ENCODE measurements at places on chromosomes 12 and 14. TPM values are rescaled to one million over a fixed set of nuclear protein-coding genes. Genes with fewer than 3 reads are reported as not detected.

The PPFIBP1 gene
- 37.0 TPM for total RNA-seq

The SLC5A8 gene
- 0.07 TPM for total RNA-seq

The TCTN2 gene
- 9.0 TPM for total RNA-seq

The CLEC14A gene
- 4.3 TPM for total RNA-seq

The RHEBL1 gene
- total RNA-seq = 0.23 TPM

The SIX4 gene
- 0.14 TPM for total RNA-seq

The TAS2R13 gene
- 1.3 TPM for total RNA-seq

The ADAM20 gene
- 0.27 TPM for total RNA-seq

The ANKRD9 gene
- total RNA-seq = 84.7 TPM

The CARMIL3 gene
- 1.5 TPM for total RNA-seq

The CLEC2D gene
- 7.2 TPM for total RNA-seq

The RAP1B gene
- 182 TPM for total RNA-seq

The CIROP gene
- total RNA-seq = 0.13 TPM

The HOXC6 gene
- total RNA-seq = 0.22 TPM

The KERA gene
- total RNA-seq = 0.32 TPM

The ZBTB42 gene
- total RNA-seq = 10.6 TPM

The EPS8 gene
- 100 TPM for total RNA-seq

The SPRING1 gene
- 53.6 TPM for total RNA-seq

The RTN1 gene
- 3.8 TPM for total RNA-seq

All from mucosa of descending colon (tissue), 3 donors.